T-helper 1 cell (primary cell): ENCODE measurements at places on chromosomes 7 and 10.

- no peak for DNase-seq
These were observed 58.7 kb upstream of the CFAP46 start for GRCh38 chr10:133001114-133001513.

DNA sequence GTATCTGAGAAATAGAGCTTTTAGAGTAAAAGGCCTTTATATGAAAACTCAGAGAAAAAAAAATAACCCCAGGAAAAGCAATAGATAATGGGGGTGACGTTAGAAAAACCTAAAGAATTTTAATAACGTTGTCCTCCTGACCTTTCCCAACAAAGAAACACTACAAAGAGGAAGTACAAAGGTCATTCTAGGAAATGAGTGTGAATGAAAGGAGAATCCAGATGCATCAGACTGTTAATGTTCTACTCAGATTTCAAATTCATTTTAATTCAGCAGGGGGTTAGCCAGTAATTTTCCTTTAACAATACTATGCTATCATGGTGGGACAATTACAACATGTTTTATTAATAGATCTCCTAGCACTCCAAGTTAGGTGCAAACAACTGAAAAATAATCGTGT, 73.8 kb upstream of the CDK1 start:
- no peak for DNase-seq

DNA sequence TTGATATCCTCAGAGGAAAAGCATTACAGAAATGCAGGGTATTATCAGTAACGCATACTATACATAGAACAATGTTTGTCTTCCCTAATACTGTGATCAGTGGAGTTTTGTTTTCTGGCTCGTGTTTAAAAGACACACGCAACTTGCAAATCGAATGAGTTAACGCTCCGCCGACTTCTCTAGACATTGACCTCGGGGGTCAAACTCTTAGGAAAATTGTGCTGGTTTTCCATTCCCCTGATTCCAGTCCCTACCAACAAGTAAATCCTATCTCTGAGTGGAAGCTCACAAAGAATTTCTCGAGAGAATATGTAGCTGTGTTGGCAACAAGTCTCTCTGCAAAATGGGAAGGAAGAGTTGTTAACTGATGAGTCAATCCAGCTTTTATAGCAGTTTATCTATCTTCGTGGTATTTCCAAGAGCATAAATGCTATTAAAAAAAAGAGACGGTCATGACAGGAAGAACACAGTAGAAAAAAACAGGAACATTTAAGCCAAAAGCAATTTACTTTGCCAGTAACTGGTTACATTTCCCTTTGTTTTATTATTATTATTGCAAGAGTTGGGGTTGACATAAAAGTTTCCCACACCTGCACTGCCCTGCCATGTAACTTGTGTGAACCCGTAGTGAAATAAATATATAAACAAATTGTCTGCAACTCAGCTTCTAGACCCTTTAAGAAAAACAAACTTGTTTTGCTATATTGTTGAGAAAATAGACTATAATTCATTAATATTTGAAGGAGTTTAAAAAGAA, 144.4 kb downstream of the ARID5B start:
- DNase-seq = no peak

DNA sequence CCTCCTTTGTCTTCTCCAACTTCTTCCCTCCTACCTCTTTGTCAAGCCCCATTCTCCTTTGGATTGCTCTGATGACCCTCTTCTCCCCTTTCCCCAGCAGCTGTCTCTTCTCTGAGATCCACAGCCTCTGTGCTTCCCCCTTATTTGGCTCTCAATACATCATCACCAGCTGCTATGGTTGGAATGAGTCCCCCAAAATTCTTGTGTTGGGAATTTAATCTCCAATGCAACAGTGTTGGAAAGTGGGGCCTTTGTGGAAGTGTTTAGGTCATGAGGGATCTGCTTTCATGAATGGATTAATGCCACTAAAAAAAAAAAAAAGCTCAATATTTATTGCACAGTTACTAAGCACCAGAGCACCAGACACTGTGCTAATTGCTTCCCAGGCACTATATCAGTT, 39.2 kb upstream of the FRMD4A start:
- no peak for DNase-seq

- no peak for DNase-seq
These were observed 28.9 kb downstream of the BAG3 start for GRCh38 chr10:119680050-119680449.

- no peak for DNase-seq
These were observed 226.3 kb upstream of the NPVF start for GRCh38 chr7:25454562-25455041.

- no peak for DNase-seq
These were observed 343.7 kb upstream of the SEMA3A start for GRCh38 chr7:84538268-84538667.

DNA sequence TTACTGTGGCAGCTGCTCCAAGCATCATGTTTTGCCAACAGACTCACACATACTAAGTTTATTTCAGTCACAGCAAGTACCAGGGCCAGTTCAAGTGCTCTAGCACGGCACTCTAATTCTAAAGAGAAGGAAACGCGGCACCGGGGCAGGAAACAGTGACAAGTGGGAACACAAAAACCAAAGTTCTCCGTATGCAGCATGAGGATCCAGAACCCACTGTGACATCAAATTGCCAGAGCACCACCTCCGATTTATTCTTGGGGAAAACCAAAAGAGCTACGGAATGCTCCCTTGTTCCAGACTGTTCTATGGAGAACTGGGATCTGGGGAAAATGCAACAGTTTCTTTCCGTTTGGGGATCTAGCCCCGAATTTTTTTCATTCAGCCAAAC, 448 bp upstream of the PTER start:
- DNase-seq = peak; percentile 11

DNA sequence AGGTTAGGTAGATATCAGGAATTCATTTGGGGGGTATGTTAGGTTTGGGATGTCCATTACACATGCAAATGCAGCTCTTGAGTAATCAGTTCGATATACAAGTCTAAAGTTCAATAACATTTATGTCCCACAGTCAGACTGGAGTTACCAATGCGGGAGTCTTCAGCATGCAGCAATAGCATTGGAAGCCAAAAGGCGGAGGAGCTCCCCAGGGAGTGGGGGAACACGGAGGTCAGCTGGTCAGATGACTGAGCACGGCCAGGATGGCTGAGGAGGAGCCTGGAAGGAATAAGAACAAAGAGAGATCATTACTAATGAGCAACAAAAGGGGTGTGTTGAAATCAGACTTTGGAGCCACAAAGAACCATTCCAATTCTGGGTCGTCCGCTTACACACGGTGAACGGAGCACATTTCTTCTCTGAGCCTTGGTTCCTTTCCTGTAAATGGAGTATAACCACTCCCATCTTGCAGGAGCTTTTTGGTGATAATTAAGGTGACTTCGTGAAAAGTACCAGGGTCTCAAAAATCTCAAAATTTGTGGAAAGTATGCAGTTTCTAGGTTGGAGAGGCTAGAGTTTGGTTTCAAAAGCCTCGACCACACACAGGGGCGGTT, 478 bp upstream of the ZNF22 start:
- DNase-seq = no peak

GRCh38 chr10:54614072-54614471, 187.0 kb downstream of the PCDH15 start:
- no peak for DNase-seq

GRCh38 chr10:118405928-118406327, 63.8 kb upstream of the FAM204A start:
- DNase-seq = no peak

DNA sequence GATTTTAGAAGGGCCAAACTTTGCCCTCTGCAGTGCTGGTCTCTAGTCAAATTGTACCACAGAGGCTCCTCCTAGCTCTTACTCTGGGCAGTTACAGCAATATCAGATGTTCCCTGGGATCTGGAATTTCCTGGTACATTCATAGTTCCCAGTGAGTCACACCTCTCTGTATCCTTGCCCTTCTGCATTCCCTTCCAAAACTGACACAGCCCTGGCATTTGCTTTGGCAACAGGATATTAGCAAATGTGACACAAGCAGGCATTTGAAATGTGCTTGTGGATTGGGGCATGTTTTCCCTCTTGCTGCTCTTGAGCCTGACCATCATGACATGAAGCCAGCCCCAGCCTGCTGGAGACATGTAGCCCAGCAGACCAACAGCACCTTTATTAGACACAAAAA, 284.7 kb upstream of the AKR1E2 start:
- DNase-seq = no peak

GRCh38 chr7:46461334-46461777, 540.3 kb upstream of the IGFBP3 start:
- no peak for DNase-seq

GRCh38 chr10:20144268-20144667, 328.0 kb downstream of the PLXDC2 start:
- no peak for DNase-seq

DNA sequence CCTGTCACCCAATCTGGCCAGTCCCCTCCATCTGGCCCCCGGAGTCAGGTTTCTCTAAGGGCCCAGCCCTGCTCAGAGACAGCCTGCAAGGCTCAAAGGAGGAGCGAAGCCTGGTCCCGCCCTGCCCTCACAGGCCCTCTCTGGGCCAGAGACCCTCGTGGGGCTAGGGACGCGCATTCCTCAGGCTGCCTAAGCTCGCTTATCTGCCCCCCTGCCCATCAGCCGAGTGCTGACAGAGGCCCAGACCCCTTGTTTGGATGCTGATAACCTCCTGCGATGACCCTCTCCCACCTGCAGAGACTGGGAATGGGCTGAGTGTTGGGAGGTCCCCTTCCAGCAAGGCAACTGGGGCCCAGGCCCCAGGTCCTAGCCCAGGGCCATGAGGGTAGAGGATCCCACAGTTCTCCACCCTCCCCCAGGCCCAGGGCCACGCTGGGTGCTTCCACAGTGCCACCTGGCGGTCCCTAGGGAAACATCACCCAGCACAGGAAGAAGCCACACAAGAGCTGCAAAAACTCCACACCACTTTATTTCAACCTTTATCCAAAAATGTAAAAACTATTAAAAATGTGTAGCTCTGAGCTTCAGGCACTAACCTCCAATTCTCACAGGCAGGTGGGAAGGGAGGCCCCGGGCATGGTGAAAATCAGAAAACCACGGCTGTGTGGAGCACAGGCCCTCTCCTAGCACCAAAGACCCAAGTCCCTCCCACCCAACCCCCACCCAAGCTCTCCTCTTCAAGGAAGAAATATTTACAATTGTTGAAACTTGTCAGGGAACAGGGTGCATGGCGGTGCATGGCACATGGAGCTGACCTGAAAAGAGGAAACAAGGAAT, 2.2 kb downstream of the NPM3 start:
- peak; percentile 49 for DNase-seq

DNA sequence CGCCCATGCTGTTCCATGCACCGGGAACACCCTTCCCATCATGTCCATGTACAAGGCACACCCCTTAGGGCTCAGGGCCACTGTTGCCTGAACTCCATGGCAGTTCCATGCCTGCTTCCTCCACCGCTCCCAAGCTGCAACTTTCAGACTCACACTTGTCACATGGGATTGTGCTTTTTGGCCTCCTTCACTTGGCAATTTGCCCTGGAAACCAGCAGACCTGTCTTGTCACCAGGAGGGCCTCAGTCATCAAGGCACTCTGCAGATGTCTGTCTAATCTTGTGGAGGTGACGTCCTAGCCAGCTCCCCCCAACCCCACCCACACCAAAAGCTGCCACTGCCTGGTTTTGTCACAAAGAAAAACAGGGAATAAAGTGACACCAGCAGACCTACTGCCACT, 47.5 kb downstream of the CARD11 start:
- DNase-seq = no peak

GRCh38 chr7:92704858-92705257, 114.7 kb upstream of the FAM133B start:
- no peak for DNase-seq

GRCh38 chr7:97601931-97602457, 129.9 kb upstream of the TAC1 start:
- no peak for DNase-seq

DNA sequence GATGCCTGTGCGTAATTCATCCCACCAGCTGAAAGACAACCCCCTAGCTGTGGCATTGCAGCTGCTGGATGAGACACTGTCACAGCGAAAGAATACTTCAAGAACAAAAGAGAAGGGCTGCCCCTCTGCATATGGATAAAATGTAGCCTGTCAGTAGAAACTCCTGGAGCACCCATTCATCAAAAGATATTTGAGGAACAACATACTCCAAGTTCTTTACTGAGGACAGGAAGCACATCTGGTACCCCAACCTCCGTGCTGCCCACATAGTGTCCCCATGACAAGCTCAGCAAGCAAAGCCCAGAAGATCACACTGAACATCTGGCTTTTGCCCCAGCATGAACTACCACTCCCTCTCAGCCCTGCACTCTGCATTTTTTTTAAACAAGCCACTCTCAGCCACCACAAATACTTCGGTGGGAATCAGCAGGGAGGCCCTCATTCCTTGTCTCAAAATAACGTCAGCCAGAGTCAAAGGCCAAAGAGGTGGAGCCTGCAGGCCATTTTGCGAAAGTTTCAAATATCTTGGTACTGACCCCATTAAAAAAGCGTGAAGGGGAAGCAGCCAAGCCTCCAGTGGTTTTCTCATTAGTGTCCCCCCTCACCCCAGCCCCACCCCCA, 1.7 kb downstream of the CREB3L2 start:
- DNase-seq = no peak

DNA sequence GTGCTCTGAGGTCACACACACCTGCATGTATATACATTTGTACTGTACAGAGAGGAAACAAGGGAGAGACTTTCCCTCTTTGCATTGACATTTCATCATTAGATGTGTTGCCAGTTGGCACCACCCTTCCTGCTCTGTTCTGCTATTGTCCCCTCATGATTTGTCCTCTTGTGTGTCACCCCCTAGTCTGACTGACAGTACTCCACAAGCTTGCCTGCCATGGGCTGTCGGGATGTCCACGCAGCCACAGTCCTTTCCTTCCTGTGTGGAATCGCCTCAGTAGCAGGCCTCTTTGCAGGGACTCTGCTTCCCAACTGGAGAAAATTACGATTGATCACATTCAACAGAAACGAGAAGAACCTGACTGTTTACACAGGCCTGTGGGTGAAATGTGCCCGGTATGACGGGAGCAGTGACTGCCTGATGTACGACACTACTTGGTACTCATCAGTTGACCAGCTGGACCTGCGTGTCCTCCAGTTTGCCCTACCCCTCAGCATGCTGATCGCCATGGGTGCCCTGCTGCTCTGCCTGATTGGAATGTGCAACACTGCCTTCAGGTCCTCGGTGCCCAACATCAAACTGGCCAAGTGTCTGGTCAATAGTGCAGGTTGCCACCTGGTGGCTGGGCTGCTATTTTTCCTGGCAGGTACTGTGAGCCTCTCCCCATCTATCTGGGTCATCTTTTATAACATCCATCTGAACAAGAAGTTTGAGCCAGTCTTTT, 9.4 kb downstream of the CLDN12 start:
- DNase-seq = no peak
